ENCODE measurements at places on chromosomes 3 and 15.

- DNase-seq, result no peak
These were observed 66.1 kb upstream of the NPHP3 start for GRCh38 chr3:132788301-132788671.

DNA sequence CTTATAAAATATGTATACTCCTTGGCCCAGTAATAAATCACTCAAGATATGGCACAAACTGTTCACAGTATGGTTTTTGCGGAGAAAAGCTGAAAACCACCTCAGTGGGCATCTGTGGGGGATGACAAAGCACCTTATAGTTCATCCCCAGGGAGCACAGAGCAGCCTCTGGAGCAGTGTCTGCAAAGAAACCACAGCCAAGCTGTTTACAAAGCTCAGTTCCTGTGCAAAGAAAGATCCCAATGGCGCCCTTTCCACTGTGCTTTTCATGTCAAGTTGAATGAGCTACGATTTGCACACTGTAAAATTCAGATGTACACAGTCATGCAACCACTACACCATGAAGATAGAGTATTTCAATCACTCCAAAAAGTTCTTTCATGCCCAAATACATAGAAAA lies 2.5 kb upstream of the EFCC1 start:
- DNase-seq, result no peak

DNA sequence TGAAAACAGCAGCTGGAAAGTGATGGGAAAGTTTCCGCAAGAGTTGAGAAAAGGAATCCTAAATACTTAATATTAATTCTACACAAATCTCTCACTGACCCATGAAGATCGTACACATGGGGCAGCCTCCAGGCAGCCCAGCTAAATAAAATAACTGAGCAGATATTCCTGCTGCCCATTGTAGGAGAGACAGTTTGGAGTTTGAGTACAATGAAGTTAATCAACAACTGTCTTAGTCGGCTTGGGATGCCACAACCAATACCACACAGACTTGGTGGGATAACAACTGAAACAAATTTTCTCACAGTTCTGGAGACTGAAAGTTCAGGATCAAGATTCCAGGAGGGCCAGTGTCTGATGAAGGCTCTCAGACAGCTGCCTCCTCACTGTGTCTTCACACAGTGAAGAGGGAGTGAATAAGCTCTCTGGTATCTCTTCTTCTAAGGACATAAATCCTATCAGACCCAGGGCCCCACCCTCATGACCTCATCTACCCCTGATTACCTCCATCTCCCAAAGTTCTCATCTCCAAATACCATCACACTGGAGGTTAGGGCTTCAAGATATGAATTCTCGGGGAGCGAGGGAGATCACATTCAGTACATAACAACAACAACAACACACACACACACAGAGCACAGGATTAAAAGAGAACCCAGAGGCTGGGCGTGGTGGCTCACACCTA lies 9.7 kb downstream of the TRPM7 start:
- no peak for DNase-seq

- DNase-seq, result peak; percentile 46
These were observed 12.5 kb downstream of the RAB27A start for GRCh38 chr15:55277116-55277564.

DNA sequence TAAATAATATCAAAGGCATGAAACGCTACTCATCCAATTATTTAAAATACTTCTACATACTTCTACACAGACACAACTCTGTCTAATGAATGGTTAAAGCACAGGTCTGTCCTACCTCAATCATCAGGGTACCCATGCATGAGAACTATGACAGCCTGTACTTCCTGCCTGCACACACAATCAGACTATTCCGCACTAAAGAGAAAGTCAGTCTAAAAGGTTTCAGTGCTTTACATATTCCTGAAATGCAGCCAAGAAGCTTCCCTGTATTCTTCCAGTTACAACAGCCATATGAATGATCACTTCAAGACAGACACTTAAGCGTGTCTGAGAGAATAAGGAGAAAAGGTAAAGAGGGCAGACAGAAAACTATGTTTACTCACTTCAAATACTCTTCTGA lies 58.8 kb downstream of the TUBGCP4 start:
- no peak for DNase-seq

DNA sequence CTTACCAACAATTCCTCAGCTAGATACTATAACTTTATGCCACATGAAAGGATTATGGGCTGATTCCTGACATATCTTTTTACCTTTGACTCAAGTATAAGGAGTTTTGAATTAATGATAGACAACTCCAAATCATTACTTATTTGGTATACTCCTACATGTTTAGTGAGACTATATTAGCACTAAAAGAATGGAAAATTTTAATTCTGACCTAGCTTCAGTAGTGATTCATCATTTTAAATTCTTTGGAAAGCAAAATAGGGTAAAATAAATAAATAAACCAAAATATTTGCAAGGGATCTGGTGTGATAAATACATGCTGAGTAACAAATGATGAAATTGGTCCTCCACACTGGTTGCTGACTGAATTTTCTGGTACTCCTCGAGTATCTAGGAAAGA lies 42.3 kb upstream of the VGLL3 start:
- DNase-seq, result no peak

- DNase-seq, result no peak
These were observed 12.8 kb downstream of the SPTBN5 start for GRCh38 chr15:41881086-41881485.

GRCh38 chr3:128144512-128145187 lies 8.6 kb upstream of the EEFSEC start:
- DNase-seq, result no peak

DNA sequence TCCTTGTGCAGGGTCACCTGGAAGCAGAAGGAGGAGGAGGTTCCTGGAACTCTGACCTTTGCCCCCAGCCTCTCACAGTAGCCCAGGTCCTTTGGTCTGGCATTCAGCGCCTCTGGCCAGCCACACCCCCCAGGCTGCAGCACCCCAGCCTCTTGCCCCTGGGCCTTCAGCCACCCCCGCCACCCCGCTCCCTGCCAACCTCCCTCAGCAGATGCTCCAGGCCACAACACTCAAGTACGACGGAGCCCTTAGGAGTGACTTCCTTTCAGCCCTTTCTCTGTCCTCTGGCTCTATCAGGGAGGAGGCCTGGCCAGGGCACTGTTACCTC lies 45.2 kb downstream of the GRIP2 start:
- DNase-seq, result no peak

DNA sequence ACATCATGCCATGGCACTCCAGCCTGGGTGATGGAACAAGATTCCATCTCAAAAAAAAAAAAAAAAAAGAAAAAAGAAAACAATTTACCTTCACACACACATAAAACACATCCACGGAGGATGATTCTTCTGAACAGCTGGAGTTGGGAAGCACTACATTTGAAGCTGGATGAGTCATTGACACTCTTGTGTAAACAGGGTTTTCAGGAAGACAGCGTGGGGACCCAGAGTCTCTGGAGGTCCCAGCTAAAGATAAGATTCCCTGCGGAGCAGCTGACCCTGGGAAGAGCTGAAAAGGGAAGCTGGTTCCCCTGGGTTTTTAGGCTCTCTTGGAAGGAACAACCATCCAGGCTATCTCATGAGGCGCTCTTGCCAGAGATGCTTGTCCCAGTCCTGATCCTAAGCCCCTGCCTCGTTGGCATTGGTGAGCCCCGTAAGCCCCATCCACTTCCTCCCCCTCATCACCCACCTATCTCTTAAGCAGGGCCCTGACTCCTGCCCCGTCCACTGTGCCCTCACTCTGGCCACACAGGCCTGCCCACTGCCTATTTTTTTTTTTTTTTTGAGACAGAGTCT lies 32.0 kb upstream of the FURIN start:
- DNase-seq, result no peak

DNA sequence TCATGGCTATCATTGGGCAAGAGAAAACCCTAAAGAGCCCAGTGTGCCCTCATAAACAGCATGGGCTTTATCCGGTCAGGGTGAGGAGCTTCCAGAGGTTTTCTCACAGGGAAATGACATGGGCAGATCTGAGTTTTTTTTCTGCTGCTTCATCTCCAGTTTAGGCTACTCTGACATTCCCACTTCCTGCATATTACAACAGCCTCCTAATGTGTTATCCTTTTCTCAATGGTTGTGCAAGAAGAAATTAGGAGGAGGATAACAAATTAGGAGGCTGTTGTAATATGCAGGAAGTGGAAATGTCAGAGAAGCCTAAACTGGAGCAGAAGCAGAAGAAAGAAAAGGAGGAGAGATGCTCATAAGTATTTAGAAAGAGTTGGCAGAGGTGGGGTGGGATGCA lies 175.6 kb downstream of the MTHFS start:
- DNase-seq, result no peak

- no peak for DNase-seq
These were observed 29.4 kb upstream of the ZBTB38 start for GRCh38 chr3:141338881-141339280.

DNA sequence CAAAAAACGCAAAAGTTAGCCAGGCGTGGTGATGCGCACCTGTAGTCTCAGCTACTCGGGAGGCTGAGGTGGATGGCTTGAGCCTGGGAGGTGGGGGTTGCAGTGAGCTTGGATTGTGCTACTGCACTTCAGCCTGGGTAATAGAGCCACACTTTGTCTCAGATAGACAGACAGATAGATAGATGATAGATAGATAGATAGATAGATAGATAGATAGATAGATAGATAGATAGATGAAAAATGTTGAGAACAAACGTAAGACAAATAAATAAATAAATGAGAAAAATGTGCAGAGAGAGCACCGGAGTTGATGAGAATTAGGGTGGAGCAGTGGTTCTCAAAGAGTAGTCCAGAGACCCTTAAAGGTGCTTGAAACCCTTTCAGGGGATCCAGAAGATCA lies 58.4 kb upstream of the ARL8B start:
- no peak for DNase-seq

DNA sequence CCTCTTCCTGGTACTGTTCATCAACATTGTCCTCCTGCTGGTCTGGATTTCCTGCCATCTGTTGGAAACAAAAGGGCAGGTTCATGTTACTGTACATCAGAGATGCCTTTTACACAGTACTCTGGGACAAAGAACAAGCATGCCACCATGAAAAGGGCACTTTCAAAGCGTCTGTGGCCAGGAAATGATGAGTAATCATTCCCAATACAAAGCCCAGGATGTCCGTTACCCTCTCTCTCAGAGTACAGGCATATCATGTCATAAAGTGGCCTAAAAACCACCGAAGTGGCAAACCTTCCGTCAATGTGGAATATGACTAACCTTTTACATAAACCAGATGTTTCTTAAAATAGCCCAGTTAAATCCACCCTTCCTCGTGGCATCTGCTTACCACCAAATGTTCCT lies 71.2 kb downstream of the GOLIM4 start:
- DNase-seq, result peak; percentile 3

DNA sequence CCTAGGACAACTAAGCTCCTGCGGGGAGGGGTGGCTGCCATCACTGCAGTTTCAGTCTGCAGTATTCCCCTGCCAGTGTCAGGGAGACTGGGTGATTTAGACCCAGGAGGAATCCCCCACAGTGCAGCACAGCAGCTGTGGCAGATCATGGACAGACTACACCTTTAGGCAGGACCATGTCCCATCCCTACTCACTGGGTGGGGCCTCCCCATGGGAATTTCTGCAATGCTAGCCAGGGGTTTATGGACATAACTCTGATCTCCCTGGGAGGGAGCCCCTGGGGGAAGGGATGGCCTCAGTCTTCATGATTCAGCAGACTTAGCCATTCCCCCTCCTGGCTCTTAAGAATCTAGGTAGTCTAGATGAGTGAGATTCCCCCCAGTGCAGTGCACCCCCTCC lies 130.1 kb upstream of the STAC start:
- DNase-seq, result no peak

DNA sequence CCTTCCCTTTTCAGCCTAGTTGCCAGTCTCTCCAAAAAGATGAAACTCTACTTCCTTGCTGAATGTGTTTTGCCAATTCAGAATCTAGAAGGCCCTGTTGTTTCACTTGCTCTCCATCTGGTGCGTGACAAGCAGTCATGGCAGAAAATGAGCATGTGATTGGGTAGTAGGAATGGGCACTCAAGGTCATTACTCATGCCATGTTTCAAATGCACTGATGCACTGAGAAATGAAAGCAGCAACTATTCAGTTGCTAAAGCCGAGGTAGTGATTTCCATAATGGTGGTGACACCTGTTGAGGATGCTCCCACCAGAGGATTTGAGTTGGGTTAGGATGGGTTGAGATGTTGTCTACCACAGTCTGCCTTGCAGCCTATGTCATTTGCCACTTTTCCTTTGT lies 12.7 kb downstream of the ZBTB38 start:
- no peak for DNase-seq

DNA sequence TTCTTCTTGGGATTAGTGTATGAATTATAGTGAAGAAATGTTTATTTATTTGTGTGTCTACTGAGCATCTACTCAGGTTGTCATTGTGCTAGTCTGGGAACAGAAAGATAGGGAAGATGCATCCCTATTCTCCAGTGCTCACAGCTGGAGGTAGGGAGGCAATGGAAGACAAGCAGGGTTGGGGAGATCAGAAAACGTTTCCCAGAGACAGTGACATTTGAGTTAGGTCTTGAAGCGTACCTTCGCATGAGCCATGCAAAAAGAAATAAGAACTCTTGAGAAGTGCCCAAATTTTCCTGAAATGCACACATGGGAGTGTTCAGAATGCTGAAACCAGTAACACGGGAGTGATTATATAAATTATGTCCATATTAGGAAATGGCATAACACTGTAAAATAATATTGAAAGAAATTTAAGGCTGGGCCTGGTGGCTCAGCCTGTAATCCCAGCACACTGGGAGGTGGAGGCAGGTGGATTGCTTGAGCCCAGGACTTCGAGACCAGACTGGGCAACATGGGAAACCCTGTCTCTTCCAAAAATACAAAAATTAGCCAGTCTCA lies 5.3 kb upstream of the CEMIP start:
- DNase-seq, result no peak

GRCh38 chr3:136036306-136036705 lies 70.8 kb downstream of the PPP2R3A start:
- DNase-seq, result no peak

GRCh38 chr3:25658836-25659235 lies 5.9 kb downstream of the TOP2B start:
- DNase-seq, result no peak

GRCh38 chr15:89802986-89803824 lies 11.4 kb downstream of the ANPEP start:
- no peak for DNase-seq

DNA sequence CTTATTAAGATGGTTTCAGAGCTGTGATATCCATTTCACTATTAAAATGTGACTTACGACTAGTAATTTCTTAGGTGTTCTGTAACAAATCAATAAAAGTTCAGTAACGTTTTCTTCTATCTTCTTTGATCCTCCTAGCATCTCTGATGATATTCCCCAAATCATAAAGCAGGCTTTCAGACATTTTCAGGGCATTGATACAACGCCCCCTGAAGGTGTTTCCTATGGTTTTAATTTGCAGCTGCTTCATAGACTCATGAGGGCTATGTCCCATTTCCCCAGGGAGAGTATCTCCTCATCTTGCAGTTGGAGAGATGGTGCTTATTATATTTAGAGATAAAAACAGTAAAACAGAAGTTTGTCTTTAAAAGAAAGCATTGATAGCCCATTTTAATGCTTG lies 246.8 kb upstream of the CNTN3 start:
- no peak for DNase-seq

- no peak for DNase-seq
These were observed 57.8 kb downstream of the WNT7A start for GRCh38 chr3:13822042-13822441.

Measured in stimulated activated CD8-positive, alpha-beta memory T cell treated with anti-CD3 and anti-CD28 coated beads, Interleukin-2, amount 100 ng/mL, for 48 hours (primary cell).